Activated effector memory CD4-positive, alpha-beta T cell treated with anti-CD3 and anti-CD28 coated beads, Interleukin-2, amount 50 U/mL, for 16 hours (primary cell): ENCODE measurements at places on chromosomes 7 and 10.

DNA sequence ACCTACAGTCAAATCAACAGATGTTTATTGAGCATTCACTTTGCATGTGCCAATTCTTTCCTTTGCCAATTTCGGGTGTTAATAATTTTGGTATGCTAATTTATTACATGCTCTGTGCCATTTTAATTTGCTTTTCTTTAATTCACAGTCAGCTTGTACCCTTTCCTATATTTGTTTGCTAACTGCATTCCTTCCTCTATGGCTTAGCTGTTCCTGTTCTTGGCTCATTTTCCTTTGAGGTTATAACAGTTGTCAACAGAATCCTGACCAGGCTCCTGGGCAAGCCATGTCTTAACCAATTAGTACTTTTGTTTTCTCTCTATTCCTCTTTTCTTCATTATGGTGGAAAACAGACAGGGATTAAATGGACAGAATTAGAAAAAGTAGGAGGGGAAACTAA, 73.6 kb upstream of the RPA3 start:
- DNase-seq = no peak

DNA sequence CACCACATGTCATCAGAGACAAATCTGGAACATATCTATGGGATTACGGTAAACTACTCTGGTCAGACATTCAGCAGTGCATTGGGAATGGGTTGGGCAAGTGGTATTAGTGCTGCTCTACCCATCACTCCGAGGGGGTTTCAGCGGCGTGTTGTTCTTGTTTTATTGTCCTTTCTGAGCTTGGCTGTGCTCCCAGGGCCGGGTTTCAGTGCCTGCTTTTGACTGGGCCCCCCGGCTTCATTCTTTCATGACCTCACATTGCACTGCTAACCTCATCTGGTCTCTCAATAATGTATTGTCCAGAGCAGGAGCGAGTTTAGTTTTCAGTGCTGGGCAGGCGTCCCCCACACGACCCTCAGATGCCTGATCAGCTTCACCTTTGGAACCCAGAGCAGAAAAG, 364.6 kb downstream of the PAXIP1 start:
- no peak for DNase-seq

- DNase-seq = no peak
These were observed 1.5 kb upstream of the JAKMIP3 start for GRCh38 chr10:132064082-132064755.

DNA sequence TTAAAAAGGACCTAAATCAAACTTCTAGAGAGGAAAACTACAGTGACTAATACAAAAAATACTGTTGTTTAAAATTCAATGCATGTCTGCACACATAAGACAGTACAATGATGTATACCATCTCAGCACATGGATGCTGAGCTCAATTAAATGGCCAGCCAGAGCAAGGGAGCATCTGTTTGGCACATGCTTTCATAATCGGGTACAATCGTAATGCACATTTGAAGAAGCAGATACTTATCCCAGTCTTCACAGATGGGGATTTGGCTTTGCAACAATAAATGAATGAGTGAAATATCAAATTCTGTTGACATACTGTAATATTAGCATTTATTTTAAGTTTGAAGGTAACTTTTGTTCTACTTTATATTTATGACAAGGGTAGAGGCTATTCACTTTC, 187.8 kb downstream of the CRPPA start:
- no peak for DNase-seq

GRCh38 chr7:47537716-47538675, 43.9 kb downstream of the TNS3 start:
- no peak for DNase-seq

DNA sequence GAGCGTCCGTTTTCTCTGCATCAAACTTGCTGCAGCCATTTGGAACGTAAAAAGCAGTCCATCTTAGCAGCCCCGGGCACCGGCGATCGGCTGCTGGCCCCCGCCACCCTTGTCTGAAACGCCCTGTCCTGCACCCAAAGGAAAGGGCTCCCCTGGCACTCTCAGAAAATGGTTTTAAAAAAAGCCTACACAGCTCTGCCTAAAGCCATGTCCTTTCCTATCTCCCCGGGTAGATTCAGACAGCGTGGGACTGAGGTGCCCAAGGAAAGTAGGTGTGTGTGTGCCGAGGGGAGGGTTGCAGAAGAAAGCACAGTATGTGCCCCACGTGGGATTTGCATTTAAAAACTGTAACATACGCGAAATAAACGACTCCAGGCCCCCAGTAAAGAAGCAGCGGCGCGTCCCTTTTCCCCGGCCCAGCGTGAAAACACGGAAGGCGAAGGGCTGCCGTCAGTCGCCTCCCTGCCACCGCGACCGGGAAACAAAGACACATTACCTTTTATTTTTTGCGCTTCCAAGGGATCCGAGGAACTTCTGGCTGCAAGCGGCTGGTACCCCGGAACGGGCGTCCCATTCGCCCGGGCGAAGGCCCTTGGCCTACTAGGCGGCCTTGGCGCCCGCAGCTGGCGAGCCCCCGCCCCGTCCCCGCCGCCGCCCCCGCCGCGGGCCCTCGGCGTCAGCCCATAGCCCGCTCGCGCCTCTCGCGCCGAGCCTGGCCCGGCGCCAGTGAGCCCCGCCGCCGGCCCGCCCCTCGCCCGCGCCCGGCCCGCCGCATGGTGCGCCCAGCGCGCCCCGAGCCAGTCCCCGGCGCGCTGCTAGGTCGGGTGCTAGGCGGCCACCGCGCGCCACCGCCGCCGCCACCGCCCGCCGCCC, 304.6 kb downstream of the PRPF18 start:
- no peak for DNase-seq

DNA sequence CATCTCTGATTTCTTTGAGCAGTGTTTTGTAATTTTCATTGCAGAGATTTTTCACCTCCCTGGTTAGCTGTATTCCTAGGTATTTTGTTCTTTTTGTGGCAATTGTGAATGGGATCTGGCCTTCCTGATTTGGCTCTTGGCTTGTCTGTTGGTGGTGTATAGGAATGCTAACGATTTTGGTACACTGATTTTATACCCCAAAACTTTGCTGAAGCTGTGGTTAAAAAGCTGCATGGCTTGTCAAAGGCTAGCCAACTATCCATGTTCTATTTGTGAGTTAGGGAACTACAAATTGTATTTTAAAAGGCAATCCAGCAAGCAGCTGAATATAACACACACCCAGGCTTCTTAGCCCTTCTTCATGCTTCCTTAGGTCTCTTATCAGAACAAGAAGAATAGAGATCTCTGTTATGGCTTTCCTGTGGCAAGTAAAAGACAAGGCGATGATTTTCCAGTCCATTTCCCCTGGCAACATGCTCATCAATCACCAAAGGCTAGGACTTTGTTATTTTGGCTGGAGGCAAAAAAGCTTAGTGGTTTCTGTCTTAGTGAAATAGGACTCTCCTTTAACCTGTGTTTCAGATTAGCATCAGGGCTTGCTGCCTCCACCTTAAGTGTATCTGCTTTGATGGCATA, 77.5 kb downstream of the CDK6 start:
- DNase-seq = no peak

GRCh38 chr10:7449063-7449695, 38.3 kb upstream of the SFMBT2 start:
- no peak for DNase-seq

DNA sequence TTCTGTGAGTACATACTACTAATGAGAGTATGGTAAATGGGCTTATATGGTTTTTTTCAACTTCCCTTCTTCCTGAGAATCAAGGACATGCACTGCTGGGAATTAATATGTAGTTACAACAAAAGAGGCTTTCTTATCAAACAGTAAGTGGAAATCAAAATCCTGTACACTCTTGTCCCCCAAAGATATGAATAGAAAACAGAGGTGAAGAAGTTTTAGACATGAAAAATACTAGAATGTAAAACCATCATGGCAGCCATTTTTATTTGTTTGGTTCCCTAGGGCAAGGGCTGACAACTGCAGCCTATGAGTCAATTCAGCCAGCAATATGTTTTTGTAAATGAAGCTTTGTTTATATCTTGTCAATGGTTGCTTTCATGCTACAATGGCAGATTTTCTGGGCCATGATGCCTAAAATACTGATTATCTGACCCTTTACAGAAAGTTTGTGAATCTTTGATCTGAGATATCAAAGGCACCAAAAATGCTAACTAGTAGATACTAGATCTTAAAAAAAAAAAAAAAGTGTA, 422.4 kb downstream of the PARD3 start:
- no peak for DNase-seq

DNA sequence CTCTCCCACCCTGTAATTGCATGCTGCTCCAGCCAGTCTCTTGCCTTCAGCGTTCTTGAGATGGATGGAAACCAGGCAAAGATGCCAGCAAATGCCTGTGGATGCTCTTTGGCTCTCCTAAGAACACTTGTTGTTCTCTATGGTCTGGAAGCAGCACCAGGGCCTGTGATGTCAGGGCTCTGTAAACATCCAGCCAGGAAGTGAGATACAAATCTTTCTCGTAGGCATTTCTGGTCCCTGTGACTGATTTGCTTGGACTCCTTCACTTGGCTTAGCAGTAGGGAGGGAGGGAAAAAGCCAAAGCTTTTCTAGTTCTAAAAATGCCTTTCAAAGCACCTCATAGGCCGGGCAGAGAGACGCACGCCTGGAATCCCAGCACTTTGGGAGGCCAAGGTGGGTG, 201.3 kb downstream of the REEP3 start:
- DNase-seq = no peak

DNA sequence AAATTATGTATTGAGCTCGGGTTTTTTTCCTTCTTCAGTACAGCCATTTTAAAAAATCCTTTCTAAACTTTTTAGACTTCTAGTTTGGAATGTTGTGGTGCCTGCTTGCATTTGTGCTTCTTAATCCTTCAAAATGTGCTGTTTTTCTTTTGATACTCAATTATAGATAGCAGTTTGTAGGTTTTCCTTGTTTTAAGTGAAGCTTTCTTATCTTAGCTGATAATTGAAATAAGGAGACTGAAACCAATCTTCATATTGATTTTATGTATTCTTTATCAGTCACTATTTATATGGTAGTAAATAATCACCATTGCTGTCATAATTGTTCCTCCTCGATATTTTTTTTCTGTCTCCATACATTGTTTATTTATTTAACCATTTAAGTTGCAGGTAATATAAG, 56.6 kb downstream of the TAF3 start:
- no peak for DNase-seq

DNA sequence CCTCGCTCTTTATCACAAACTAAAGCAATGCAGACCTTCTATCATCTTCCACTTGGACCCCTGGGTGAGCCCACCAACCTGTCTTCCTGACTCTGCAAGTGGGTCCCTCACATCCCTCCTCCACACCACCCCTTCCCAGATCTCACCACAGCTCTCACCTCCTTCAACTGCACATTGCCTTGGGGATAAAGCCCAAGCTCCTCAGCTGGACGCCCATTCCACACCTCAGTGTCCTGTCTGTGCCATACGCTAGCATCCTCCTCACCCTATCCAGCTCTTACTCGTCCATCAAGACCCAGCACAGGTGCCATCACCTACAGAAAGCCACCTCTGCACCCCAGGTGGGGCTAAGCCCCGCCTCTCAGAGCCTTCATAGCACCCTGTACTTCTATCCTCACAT, 141.0 kb upstream of the LANCL2 start:
- no peak for DNase-seq

DNA sequence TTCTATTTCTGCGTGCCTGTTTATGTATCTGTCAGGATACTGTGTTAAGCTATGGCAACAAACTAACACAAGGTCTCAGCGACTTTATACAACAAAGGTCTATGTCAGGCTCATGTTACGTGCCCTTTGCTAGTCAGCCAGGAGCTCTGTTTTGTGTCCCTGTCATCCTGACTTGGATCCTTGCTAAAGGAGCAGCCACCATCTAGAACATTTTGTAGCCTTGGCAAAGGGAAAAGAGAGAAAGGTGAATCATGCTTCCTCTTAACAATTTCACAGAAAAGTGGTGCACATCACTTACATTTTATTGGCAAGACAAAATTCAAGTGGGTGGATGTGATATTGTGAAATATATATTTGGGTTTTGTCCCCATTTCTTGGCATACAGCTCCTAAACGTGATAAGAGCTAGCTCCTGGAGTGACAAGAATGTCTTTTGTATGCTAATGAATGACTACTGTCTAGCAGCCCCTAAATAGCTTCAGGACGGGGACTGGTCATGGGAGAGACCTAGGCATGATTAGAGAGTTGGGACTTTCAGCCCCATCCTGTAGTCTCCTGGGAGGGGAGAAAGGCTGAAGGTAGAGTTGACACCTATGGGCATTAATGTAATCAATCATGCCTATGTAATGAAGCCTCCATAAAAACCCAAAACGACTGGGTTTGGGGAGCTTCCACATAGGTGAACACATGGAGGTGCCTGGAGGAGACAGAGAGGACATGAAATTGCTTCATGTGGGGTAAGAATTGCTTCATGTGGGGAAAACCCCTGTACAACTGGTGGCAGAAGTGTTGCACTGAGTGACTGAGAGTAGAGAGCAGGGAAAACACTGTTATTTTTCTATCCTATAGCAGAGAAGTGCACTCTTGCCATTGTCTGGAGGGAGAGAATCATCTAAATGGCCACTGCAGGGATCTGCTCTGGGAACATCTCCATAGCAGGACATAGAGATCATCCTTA, 33.0 kb downstream of the MRPL32 start:
- DNase-seq = no peak

- no peak for DNase-seq
These were observed 369.9 kb downstream of the CNTNAP2 start for GRCh38 chr7:146486519-146486918.

- no peak for DNase-seq
These were observed 54.5 kb downstream of the COL1A2 start for GRCh38 chr7:94449151-94449725.

DNA sequence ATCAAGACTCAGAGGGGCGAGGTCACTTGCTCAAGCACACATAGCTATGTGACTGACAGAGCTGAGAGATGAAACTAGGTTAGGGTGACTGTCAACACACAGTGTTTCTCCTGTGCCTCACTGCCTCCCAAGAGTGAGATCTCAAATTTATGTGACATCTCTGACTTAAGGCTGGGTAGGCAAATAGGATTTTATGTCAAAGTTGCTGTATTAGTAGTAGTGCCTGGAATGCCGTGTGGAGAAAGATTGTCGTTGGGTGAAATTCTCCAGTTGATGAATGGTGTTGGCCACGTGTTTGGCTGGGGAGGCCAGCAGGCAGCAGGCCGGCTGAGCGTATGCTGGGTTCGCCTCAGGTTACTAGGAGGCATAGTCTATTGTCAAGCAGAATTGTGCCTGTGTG, 148.3 kb upstream of the BMPER start:
- DNase-seq = no peak
